Cardiac septum (tissue), 1 donor: ENCODE measurements at places on chromosomes 7 and 10.

DNA sequence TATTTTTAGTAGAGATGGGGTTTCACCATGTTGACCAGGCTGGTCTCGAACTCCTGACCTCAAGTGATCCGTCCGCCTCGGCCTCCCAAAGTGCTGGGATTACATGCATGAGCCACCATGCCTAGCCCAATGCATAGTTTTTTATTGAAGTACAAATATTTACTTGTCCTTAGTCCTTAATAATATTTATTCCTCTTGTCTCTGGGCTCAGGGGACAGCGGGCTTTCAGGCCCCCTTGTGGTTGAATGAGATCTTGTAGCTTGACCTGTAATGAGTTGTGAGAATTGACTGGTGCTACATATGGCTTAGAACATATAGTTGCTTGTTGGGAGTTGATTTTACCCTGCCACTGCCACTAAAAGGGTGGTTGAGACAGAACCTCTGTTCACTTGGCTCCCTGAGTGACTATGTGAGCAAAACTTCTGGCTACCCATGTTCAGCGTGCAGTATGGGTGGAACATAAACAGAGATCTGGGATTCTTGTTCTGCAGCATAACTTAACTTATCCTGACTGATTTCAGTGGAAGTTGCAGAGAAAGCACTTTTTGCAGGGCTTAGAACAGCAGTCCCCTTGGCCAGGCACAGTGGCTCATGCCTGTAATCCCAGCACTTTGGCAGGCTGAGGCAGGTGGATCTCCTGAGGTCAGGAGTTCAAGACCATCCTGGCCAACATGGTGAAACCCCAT is 14.9 kb downstream of the CCL26 start:
- no peak for DNase-seq

- DNase-seq = no peak
Observed at GRCh38 chr10:31581741-31582323, 262.8 kb downstream of the ZEB1 start.

DNA sequence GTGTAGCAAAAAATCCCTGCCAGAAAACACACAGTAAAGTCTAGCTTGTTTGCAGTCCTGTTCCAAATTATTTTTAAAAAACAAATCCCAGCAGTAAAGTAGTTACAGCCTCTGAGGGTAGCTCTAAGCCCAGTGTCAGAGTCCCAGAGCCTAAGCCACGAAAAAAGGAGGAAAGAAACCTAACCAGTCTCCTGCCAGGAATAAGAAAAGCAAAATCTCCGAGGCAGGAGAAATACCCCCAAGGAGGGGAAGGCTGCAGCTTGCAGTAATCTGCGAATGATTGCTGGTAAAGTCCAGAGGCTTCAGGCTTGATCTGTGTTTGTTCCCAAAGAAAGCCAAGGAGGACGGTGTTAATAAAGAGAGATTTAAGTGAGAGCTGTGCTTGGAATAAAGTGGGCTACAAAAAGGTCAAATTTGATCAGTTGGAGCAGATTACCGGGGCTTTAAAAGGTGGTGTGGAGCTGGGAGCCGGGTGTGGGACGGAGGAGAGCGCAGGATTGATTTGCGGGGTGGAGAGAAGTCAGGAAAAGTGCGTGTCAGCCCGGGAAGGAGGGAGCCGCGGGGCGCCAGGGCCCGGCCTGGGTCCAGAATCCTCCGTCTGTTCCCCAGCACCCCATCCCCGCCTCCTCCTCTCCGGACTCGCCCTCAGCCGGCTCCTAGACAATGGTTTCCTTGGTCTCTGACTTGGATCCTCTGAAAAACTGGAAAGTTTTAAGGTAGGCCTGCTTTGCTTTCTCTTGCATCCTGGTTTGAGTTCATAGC is 219.4 kb upstream of the CELF2 start:
- DNase-seq = no peak

DNA sequence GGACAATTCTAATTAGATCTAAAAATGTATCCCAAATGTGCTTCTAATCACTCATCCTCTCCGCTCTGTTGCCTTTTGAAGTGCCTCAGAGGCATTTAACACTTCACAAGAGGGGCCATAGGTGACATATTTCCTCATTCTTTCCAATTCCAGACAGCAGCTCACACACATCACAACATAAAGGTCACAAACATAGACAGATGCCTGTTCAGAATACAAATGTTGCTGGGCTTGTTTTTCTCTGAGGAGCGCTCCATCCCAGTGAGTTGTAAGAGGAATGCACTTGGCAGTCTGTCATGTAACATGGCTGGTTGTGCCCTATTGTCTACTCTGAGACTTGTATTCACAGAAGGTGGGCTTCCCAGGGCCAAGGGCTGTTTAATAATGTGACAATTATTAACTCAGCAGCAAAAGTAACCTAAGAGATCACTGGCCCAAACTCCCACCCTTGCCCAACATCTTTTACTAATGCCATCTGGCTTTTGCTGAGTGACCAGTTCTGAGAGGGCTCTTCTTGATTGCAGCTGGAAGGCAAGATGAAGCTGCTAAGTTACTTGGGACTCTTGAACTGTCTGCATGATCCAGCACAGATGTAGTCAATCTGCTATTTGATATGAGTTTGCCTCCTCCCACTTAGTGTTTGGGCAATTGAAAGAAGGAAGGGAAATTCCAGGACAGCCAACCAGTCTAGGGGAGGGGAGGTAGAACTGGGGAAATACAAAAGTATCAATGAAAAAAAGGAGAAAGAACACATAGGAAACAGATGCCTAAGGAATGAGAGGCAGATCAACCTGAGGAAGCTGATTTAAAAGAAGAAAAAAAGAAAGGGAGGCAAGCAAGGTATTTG is 13.6 kb downstream of the PON2 start:
- no peak for DNase-seq

DNA sequence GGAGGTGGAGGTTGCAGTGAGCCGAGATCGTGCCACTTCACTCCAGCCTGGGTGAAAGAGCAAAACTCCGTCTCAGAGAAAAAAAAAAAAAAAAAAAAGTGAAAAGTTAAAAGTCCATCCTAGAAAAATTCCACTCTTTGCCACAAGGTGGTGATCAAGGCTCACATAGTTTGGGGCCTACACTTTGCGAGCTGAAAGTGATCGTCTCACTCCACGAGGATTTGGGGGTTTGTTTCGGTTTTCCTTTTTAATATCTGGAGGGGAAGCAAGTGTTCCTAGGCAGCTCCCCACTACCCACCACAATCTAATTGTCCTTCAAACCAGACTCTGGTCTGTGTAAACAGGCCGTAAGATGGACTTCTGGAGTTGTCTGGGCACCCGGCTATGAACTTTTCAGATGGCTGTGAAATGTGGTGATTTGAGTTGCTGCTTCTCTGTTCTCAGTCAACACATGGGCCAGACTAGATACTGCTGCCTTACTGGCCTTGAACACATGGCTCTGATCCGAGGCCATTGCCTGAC is 27.1 kb downstream of the PRLHR start:
- DNase-seq = no peak
